ENCODE measurements at places on chromosomes 11 and 22. TPM values are rescaled to one million over a fixed set of nuclear protein-coding genes. Genes with fewer than 3 reads are reported as not detected.

- peak; percentile 12 for DNase-seq
Observed at GRCh38 chr22:21445437-21446127, 21.6 kb upstream of the TMEM191C start.

CD3E gene
- not detected for total RNA-seq

CLCF1 gene
- 2.1 TPM for total RNA-seq

DNA sequence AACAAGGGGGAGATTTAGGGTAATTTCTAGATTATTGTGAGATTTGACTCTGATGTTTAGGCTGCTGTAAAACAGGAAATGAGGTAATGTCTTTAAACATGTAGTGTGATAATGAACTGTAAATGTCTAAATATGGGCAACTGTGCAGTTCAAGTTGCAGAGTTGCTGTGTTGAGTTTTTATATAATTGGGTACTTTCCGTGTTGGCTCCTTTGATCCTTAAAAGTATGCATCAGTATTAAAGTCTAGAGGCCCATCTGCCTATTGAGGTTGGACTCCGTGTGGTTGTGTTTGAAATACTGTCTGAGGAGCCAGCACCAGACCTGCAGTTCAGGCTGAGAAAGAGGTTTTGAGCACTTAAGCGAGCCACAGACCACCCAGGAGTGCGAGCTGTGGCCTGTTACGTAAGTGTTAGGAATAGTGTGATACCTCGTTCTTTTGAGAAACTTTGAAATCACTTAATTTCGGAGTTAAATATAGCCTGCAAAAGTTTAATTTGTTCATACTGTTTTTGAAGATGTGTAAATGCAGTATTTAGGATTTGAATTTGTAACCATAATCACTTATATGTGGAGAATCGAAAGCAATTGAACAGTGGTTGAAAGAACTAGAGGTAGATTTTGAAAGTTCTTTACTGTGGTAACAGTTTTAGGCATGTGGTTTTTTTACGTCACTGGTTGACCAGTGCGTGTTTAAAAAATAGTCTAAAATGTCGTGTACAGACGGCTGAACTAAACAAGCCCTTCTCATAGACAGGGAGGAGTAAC lies 9.0 kb downstream of the FAM118A start:
- no peak for DNase-seq

SAA4 gene
- not detected for total RNA-seq

GRCh38 chr22:19385221-19385906 lies 46.2 kb downstream of the HIRA start:
- DNase-seq: no peak

DNA sequence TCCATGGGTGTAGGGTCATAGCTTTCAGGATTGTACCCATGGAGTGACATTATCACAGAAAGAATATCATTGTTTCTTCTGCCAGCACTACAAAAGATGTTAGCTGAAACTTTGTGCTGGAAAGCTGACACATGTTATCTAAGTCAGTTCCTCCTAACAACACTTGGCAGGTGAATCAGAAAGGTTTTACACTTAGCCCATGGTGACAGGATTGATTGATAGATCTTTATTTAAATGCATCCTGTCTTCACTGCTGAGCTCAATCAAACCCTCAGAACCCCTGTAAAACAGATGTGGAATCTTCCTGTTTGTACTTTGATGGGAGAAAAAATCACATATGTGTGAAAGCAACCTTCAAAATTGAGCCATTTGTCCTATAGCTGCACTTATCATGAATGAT lies 811.5 kb upstream of the ANO3 start:
- no peak for DNase-seq

- DNase-seq: no peak
Observed at GRCh38 chr11:10969387-10969786, 111.5 kb upstream of the ZBED5 start.

DNA sequence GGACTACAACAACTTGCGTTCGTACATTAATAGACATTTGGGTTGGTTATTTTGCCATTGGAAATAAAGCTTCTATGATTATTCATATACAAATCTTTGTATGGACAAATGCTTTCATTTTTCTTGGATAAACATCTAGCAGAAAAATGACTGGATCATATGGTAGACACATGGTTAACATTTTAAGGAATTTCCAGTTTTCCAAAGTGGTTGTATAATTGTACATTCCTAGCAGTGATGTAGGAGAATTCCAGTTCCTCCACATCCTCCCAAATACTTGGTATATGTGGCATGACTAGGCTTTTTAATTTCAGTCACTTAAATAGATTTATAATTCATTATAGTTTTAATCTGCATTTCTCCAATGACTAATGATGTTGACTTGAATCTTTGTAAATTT lies 246.2 kb upstream of the NCAM1 start:
- no peak for DNase-seq

DNA sequence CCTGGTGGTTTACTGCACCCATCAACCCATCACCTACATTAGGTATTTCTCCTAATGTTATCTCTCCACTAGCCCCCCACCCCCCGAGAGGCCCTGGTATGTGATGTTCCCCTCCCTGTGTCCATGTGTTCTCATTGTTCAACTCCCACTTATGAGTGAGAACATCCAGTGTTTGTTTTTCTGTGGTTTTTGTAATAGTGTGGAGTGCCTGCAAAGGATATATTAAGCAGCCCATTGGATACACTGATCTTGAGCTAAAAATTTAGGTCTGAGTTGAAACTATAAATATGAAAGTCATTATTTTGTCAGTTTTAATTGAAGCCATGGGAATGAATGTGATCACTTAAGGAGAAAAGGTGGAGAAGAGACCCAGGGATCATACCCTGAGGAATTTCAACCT lies 23.0 kb downstream of the MRPL48 start:
- no peak for DNase-seq

Measured in H9 (cell line).